ENCODE measurements at places on chromosomes 5 and 9.

DNA sequence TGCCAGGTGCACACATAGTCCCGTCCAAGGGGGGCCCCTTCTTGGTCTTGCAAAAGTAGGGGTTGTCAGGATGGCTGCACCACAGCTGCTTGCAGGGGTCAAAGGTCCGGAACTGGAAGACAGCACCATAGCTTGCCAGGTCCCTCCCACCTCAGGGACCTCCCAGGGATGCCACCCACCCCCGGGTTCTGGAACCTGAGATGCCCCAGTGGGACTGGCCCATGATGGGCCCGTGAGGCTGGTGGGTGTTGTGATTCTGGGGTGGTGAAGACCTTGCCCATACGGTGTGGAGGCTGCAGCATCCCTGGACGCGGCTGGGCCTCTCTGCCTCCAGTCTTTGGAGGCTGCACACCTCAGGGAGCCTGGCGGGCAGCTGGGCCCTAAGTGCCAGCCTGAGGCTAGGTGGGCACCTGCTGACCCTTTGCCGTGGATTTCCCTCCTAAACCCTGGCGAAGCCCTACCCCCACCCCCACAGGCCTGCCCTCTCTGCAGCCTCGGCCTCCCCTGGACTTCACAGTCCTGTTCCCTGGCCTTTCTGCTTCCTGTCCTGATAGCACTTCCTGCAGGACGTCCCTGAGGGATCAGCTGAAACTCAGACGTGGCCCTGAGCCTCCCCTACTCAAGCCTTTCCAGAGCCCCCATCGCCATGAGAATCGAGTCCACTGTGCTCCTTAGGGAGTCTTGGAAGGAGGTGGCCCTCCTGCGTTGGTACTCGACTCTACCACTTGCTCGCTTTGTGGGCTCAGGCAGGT, 92.1 kb downstream of the ZNF354C start:
- no peak for DNase-seq

DNA sequence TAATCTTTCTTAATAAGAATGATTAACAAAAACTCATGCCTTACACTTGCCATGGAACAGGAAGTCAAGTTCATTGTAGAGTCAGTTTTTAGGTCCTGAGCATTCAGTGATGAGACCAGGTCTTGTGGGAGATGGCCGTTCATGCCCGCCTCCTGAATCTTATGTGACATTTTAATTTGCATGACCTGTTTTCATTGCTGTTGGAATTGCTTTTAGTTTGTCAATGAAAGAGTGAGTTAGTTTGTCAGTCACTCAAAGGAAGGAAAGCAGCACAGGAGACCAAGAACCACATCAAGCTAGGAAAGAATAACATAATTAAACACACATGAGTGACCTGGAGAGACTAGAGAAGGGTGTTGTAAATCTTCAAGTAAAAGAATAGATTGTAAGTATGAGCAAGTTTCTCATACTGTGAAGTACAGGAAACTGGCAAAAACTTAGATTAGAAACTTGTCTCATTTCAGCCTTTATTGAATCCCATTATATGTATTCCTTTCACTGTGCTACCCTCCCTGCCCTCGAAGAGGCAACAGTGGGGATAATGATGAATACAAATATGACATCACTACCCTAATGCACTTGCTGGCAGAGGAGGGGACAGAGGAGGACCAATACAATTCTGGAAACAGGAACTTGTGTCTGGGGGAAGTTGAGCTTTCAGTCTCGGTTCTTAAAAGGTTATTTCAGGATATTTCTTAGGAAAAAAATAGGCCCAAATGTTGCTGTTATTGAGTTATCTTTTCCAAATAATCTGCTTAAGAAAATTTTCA, 64.3 kb upstream of the C6 start:
- DNase-seq: no peak

DNA sequence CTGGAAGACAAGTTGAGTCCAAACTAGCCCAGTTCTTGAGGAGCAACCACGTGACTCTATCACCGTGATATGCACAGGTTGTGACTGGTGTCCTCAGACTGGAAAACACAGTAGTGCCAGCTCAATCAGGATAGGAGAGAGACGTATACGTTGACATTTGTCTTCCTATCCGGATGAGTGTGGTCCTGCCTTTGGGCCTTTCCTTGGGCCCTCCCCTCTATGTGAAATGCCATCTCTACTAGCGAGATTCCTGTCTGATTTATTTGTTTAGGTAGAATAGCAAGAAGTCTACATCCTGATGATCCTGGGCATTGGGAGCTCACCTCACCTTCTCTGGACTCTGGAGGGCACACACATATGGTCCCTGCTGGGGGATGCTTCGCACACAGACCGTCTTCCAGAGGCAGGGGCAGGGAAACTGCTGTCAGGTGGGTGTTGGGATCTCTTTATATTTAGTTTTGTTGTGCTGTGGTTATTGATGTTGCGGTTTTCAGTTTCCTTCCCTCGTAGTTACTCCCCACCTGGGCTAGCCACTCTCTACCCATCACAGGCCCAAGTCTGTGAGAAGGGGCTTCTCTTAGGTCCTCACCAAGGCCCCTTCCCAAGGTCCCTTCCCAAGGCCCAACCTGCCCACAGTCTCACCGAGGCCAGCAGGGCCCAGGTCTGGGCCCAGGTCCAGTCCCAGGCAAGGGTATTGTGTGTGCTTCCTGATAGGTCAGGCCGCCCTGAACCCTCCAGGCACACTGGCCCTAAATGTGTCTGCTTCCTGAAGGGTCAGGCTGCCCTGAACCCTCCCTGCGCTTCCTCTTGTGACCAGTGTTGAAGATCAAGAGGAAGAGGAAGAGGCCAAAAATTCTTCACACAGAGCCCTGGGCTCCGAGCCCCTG, 19.0 kb upstream of the SPINK4 start:
- DNase-seq: no peak

GRCh38 chr5:78765756-78766411, 117.3 kb upstream of the LHFPL2 start:
- no peak for DNase-seq

GRCh38 chr5:9278921-9279603, 266.8 kb downstream of the SEMA5A start:
- no peak for DNase-seq

- DNase-seq: no peak
Observed at GRCh38 chr5:129768735-129769134, 20.8 kb downstream of the MINAR2 start.

GRCh38 chr5:50553560-50553984, 112.5 kb upstream of the EMB start:
- DNase-seq: no peak

DNA sequence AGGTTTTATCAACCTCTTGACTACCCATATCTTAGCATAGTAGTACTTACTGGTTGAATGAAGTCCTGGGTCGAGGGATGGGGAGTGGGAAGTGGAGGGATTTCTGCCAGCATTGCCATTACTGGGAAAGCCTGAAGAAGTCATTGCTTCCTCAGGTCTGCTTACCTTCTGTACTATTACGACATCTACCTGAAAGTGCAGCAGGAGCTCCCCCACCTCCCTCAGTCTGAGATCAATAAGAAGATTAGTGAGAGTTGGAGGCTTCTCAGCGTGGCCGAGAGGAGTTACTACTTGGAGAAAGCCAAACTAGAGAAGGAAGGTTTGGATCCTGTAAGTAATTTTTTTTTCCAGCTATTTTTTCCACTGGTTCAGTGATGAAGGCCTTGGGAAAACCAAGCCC, 5.8 kb downstream of the HMGXB3 start:
- DNase-seq: no peak

DNA sequence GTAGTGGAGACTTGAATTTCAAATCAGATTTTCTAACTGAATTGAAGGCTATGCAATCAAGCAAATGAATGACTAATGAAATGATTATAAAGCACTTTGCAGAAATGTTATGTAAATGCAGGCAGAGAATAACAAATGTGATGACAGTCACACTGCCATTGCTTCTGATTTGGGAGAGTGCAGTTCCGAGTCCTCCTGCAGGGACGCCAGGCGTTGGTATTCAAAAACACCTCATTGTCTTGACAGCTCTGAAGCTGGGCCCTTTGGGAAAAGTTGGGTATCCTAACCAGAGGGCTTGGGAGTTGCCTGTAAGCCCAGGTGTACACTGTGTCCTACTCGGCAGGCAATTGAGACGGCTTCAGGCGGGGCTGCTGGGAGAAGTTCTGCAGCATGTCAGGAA, 57.9 kb downstream of the C5orf15 start:
- DNase-seq: no peak

- DNase-seq: peak; percentile 7
Observed at GRCh38 chr5:155943516-155944407, 383.2 kb upstream of the SGCD start.

DNA sequence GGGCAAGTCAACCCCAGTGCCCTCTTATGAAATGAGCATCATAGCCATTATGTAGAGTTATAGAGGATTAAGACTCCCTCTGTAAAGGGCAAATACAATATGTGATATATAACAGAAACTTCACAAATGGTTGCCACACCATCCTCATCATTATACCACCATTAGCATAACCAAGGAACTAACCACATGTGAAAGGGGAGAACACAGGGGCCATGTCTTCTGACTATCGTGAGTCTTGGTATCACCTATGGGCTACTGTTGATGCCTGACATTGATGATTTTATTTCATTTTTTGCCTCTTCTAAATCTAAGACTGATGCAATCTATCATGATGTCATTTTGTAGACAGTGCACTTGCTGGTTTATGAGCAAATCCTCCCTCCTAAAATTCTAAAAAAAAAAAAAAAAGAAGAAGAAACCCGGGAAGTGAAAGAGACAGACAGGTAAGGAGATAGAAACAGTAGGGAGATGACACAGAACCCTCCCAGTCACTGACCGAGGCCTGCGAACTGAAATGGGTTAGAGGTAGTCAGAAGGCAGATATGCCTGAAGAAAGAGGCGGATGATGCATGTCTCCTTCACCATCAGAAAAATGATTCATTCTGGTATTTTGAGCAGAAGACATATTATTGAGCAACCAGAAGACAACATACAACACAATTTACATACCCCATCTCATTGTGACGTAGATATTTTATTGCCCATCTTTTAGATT, 266.0 kb downstream of the DMAC1 start:
- no peak for DNase-seq

- DNase-seq: no peak
Observed at GRCh38 chr9:69946800-69947437, 96.7 kb upstream of the MAMDC2 start.

Measured in activated gamma-delta T cell treated with Interleukin-2 at 50 U/mL for 16 hours (primary cell).